ENCODE measurements at places on chromosomes 1 and 21.
A peak's percentile ranks its signal among the peaks of the same experiment; 100 is the strongest.

DNA sequence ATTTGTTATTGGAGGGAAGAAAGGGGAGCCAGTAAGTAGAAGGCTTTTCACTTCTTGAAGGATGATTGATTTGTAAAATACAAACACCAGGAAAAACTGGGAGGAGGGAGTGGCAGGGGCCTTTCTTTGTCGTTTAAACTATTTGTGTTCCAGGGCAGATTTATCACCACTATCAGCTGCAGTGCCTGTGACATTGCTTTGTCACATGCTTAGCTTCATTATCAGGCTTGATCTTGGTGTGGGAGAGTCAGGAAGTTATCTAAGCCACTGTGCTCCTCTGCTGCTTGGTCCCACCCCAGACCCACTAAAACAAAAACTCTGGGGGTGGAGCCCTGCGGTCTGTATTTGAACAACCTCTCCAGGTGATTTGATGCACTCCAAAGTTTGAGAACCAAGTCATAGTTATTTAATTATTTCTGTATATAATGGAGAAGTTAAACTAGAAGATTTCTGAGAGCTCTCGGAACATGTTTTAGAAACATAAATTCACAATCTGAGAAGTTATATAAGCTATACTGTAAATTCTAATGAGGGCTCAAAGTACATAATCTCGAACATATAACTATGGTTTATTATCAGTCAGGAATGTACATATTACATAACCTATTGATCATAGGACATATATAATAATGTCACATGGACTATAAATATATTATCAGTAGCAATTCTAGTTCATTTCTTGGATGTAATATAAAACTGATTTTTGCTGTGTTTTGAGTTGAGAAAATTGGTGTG lies 87.9 kb downstream of the CDC14A start:
- no peak for DNase-seq

DNA sequence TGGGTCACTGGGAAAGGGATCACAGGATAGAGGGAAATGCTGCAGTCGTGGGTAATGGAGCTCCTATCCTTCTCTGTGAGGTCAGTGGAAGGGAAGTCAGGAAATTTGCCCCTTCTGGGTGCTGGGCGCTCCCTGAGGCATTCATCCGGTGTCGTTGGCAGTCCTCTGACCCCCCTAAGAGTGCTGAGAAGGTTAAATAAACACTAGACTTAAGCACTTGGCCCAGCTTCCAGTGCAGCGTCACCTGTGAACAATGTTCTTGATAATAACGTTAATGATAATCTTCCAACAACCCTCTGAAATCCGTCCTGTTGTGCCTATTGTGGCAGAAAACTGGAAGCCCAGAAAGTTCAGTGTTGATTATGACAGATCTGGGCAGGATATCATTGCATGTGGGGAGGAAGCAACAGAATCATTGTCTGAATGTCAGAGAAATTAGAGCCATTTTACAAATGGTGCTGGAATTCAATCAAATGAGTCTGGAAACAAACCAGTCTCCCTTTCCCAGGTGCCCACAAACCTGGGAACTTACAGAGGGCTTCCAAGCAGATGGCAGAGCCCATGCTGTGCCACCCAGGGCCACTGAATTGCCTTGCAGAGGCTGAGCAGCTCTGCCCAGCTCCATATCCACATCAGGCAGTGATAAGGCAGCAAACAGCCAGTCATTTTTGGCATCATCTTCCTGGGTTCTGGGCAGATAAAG lies 216.8 kb downstream of the KAZN start:
- DNase-seq, result no peak

DNA sequence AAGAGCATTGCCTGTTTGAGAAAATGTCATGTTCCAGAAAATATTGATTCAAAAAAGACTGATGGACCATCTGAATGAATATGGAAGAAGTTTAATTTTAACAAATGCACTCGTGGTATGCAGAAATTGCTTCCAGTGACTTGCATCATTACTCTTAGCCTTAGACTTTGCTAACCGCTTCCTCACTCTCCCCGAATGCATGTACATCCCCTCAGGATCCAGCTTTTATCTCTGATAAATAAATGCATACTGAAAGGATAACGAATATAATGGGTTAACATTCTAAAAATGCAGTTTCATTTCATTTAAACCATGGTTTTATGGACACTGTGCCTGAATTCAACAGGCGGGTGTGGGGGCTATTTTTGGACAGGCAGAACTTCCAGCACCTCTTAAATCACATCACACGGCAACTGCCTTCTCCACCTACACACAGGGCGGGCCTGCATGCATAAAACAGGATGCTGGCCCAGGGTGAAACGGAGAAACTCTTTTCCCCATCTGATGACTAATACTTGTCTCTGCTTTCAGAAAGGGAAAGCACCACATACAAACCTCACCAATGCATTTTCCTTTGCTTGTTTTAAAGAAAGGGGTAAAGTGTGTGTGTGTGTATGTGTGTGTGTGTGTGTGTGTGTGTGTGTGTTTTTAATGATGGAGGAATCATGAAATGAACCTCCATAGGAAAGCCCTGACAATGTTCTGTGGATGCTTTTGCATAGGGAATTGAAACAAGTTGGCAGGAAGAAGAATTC lies 48.7 kb downstream of the SPAG17 start:
- DNase-seq, result peak; percentile 96

DNA sequence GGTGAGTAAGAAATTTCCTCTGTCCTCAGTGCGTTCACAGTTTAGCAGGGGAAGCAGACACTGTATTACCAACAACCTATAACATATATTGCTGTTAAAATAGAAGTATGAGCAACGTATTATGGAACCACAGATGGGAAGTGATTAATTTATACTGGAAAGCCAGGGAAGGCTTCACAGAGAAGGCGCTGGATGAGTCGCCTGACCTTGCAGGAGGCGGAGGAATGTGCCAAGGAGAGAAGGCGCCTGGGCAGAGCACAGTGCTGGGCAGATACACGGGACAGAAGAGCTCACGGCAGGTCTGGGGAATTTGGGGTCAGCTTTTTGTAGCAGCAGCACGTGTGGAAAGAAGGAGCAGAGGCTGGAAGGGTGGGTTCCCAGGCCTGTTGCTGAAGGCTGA lies 116.3 kb downstream of the DHRS3 start:
- DNase-seq, result peak; percentile 81

DNA sequence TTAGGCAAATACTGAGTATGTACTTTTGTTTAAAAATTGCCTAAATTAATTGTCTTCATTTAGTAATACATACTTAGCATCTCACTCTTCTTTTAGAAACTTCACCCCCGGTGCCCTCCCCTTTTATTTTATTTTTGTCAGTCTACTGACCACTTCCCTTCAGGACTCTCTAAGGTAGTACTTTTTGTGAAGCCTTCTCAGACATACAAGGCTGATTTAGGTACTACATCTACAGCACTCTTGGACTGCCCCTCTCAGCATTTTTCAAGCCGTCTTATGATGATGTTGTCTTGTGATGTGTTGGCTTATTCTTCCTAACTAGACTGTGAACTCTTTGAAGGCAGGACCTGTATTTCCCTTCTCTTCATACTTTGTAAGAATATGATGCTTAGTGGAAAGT lies 24.7 kb downstream of the RPS6KC1 start:
- no peak for DNase-seq

- no peak for DNase-seq
Observed at GRCh38 chr1:193538003-193538354, 351.6 kb upstream of the B3GALT2 start.

DNA sequence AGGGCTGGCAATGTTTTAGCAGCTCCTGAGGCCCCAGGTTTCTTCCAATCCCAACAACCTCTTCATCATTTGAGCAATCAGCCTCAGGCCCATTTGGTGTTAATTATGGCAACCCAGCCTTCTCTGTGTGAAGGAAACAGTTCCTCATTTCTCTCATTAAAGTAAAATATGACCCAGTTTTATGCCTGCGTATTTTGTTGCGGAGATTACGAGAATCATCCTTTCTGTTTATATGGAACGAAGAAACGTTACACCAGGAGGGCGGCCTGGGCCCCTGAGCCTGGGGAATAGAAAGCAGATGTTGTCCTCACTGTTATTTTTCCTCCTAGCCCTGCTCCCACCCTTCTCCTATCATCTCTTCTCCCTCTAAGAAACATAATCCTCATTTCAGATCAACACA lies 332.2 kb upstream of the USP24 start:
- peak; percentile 79 for DNase-seq

GRCh38 chr1:184387476-184388318 lies 868 bp downstream of the C1orf21 start:
- DNase-seq, result peak; percentile 10

DNA sequence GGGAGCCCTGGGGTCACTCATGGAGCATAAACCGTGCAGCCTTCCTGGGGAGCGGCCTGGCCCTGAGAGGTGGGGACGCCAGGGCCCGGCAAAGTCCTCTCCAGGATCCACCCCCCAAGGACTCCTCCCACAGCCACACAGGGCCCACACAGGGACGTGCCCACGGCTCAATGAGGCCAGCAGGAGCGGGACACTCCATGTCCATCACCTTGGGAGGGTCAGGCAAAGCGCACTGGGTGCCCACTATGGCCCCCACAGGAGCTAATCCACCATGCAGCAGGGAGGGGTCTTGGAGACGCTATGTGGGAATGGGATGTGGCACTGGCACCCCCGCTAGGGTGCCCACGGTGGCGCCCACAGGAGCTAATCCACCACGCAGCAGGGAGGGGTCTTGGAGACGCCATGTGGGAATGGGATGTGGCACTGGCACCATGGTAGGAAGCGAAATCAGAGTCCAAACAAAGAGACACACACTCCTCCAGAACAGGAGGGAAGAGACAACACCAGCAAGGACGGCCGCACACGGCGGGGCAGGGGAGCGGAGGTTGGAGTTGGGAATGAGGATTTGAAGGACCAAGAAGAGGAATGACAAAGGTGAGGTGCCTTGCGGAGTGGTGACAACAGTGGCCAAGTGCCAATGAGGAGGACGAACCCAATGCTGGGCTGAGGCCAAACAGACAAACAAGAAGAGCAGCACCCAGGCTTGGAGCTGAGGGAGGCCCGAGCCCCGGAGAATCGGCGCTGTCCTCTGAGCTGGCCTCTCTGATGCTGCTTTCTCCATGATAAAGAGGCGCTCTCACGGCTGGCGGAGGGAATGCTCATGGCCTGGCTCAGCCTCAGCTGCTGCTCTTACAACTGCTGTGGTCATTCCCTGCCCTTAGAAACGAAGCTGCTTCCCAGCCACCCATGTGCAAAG lies 18.1 kb upstream of the SLC19A1 start:
- no peak for DNase-seq

GRCh38 chr21:36249576-36250422 lies 70.2 kb upstream of the MORC3 start:
- DNase-seq, result no peak

GRCh38 chr1:159430985-159431384 lies 1.0 kb upstream of the OR10J4 start:
- DNase-seq, result no peak

- DNase-seq, result no peak
Observed at GRCh38 chr1:44591381-44591780, 82.9 kb downstream of the TMEM53 start.

GRCh38 chr1:105700723-105701122 lies 1355.8 kb upstream of the PRMT6 start:
- no peak for DNase-seq

DNA sequence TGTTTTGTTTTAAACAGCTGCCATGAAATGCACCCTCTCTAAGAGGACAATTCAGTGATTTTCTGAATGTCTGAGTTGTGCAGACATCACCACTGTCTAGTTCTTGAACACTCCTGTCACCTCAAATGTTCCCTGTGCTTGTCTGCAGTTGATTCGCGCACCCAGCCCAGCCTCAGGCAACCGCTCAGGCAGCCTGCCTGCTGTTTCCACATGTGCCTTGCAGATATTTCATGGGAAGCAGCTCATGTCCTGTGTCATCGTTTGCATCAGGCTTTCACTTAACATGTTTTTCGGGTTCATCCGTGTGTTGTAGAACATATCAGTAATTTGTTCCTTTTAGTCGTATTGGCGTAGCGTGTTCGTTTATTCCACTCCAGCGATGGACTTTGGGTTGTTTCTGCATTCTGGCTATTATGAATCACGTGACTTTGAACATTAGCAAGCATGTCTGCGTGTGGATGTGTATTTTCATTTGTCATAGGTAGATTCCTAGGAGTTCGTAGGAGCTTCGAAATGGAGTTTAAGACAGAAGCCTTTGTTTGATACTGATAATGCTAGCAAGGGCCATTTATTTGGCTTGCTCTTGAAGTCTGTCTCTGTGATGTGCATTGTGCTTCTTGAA lies 12.1 kb downstream of the ADARB1 start:
- no peak for DNase-seq

DNA sequence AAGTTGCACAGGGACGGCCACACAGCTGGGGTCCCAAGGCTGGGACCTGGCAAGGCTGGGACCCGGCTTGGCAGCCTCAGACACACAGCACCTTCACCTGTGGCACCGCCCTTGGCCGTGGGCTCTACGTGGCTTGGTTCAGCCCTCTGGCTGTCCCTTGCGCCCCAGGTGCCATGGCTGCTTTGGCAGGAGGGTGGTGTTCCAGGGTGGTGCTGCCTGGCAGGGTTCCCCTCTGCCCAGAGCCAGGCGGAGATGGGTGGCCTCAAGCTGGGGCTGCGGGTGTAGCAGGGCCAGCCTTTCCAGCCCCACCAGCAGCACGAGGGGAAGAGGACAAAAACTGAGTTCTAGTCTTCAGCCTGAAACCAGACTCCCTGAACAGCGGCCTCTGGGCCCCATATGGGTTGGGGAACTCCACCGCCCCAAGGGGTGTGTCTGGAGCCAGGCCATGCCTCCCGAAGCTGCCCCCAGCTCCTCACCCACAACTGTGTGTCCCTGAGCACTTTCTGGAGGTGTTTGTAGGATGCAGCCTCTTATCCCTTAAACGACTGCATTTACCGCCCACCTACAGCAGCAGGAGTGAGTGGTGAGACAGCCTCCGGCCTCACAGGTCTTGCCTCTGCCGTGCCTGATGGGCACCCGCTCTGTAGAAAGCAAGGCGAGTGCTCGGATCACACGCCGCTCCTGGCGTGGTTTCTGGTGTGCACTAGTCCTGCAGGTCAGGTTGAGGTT lies 92.3 kb downstream of the PDE9A start:
- no peak for DNase-seq

DNA sequence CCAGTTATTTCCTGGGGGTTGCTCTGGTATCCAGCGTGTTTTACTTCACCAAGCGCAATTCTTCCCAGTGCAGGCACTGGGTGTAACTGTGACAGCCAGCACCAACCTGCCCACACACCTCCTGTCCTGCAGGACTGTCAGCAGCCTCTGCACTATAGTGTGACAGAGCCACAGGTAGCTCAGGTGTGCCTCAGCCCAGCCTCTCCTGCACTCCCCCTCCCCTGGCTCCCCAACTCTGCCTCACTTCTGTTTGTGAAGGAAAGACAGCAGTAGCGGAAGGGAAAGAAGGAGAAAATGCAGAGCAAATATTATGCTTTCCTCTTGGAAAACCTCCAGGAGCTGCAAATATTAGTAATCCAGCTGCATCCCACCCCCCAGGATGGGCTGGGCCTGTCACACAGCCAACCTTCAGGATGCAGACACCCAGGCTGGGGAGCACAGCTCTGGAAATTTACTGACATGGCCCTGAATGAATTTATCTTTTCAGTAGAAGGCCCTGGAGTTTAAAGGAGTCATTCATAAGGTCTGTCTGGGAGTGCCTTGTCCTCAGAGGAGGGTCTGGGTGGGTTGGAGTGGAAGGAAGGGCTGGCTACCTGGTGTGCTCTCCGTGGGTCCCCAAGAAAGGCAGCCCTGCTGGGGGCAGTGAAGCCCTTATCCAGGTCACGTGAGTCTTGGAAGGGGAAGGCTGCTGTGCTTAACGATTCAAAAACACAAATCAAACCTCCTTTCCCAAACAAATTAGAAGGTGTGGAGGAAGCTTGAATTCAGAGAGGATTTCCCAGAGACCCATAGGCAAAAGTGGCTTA lies 20.9 kb downstream of the CAPN2 start:
- DNase-seq, result peak; percentile 61

Measured in fibroblast of skin of abdomen (primary cell).